ENCODE measurements at places on chromosomes 12 and 14.

DNA sequence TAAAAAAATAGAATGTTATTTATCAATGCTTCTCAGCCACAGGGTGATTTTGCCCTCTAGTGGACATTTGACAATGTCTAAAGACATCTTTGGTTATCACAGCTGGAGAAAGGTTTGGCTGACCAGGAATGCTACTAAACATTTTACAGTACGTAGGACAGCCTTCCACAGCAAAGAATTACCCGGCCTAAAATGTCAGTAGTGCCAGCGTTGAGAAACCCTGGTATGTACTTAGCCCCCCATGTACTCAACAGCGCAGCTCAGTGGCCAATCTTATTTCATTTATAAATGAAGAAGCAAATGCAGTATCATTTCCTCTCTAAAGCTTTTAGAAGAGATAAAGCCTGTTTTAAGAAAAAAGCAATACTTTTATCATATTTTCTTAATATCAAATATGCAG is 5.8 kb downstream of the MARK3 start:
- DNase-seq, result no peak

DNA sequence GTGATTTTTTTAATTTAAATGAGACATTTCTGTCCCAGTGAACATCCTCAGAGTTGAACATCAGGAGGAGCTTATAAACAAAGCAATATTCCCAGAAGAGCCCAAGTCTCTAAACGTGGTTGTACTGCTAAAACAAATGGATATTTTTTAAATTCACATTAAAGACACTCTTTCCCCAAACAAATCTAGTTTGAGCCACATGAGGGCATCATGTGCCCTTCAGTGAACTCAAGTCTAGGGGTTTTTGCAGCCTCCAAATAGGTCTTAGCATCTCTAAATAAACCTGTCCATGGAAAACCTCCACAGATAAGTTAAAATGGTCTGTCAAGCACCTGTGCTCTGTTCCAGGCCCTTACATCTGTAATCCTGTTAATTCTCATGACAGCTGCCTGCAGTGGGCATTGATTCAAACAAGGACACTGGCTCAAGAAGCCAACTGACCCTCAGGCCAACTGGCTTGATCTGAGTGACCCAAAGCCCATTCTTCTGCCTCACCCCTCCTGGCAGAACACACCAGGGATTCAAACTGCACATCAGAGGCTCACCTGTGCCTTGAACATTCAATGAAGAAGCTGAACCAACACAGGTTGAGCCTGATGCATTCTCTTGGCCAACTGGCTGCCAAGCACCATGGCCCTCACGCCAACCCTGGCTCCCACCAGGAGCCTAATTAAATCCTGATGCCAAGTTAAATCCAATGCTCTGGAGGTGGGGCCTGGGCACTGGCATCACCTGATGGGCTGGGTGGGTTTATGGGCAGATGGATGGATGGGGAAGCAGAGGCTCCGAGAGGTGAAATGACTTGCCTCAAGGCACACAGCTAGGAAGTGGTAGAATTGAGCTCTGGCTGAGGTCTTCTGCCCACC is 8.6 kb downstream of the ISCU start:
- no peak for DNase-seq

- DNase-seq, result no peak
Observed at GRCh38 chr12:86241600-86241999, 14.6 kb downstream of the MGAT4C start.

GRCh38 chr12:53952335-53952694 is 2.4 kb upstream of the HOXC12 start:
- DNase-seq, result no peak

DNA sequence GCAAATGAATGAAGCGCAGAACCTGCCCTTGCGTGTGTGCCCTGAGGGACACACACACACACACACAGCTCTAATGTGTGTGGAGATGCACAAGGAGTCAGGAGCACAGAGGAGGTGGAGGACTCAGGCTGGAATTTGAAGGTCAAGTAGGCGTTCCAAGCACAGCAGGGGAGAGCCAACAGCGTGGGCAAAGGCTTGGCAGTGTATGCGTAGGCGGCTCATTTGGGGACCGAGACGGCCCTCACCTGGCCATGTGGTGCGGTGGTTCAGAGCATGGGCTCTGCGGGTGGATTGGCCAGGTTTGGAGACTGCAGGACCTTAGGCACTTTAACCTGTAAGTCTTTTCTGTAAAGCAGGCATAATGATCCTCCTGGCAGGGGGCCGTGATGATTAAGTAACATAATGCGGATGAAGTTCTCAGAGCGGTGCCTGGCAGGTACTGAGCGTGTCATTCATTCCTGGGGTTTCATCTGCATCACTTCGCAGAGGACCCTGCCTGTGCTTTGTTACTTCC is 69.5 kb upstream of the SLC24A4 start:
- no peak for DNase-seq

GRCh38 chr12:118103201-118103600 is 610 bp downstream of the VSIG10 start:
- DNase-seq, result no peak

- DNase-seq, result no peak
Observed at GRCh38 chr12:18432206-18432605, 170.9 kb downstream of the PIK3C2G start.

DNA sequence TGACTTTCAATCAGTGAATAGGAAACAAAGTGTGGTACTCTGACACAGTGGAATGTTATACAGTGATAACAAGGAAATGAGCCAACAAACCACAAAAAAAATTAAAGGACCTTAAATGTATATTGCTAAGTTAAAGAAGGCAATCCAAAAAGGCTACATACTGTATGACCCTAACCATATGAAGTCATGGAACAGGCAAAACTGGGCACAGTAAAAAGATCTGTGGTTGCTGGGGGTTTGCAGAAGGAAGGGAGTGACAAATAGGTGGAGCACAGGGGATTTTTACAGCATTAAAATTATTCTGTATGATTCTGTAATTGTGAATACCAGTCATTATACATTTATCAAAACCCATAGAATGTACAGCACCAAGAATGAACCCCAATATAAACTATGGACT is 112.6 kb downstream of the KCNC2 start:
- DNase-seq, result no peak

Data from NCI-H1092 (cell line).